Kidney (tissue), 22 donors: ENCODE measurements at places on chromosomes 6 and 20. TPM values are rescaled to one million over a fixed set of nuclear protein-coding genes. Genes with fewer than 3 reads are reported as not detected.

NEU1 gene
- 131 TPM for polyA plus RNA-seq

FILIP1 gene
- polyA plus RNA-seq = 0.80 TPM

NKX2-2 gene
- polyA plus RNA-seq = not detected

TMEM244 gene
- not detected for polyA plus RNA-seq

DNA sequence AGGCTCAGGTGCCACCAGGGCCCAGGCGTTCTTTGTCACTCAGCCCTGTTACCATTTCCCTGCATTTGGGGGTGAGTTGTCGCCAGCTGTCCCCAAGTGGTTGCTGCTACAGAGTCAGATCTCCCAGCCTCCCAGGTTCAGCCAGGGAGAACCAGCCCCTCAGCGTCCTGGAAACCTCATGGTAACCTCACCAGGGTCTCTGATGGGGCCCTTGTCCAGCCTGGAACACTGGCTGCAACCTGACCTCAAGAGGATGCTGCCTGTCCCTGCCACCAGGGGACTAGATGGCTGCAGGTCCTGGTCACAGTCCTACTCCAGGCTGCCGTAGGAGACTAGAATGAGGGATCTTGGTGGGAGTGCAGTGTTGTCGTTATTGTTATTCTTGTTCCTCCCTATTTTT lies 228.3 kb upstream of the PDE10A start:
- DNase-seq = no peak

DNA sequence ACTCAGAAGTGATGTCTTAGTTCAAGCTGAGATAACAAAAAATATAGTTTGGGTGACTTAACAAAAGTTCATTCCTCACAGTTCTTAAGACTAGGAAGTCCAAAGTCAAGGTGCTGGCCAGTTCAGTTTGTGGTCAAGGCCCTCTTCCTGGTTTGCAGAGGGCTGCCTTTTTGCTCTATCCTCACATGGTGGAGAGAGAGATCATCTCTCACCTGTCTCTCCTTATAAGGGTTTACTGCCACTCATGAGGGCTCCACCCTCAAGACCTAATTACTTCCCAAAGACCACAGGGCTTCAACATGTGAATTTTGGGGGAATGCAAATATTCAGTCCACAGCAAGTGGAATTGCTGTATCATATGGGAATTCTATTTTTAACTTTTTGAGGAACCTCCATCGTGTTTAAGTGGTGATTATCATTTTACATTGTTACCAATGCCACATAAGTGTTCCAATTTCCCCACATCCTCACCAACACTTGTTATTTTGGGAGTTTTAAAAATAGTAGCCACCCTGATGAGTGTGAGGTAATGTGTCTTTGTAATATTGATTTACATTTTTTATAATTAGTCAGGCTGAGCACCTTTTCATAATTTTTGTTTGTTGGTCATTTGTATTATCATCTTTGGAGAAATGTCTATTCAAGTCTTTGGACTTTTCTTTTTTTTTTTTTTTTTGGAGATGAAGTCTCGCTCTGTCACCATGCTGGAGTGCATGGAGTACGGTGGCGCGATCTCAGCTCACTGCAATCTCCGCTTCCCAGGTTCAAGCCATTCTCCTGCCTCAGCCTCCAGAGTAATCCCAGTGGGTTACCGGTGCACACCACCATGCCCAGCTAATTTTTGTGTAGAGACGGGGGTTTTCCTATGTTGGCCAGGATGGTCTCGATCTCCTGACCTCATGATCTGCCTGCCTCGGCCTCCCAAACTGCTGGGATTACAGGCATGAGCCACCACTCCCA lies 112.2 kb downstream of the SESN1 start:
- DNase-seq = no peak

- no peak for DNase-seq
Observed at GRCh38 chr6:38239719-38240451, 399.8 kb downstream of the BTBD9 start.
